NCI-H2107 (cell line): ENCODE measurements at places on chromosomes 2 and 18.

- no peak for DNase-seq
Measured at GRCh38 chr18:5977022-5977421, 81.7 kb upstream of the TMEM200C start.

GRCh38 chr18:13361431-13361830 is 142.9 kb downstream of the LDLRAD4 start:
- DNase-seq, result no peak

DNA sequence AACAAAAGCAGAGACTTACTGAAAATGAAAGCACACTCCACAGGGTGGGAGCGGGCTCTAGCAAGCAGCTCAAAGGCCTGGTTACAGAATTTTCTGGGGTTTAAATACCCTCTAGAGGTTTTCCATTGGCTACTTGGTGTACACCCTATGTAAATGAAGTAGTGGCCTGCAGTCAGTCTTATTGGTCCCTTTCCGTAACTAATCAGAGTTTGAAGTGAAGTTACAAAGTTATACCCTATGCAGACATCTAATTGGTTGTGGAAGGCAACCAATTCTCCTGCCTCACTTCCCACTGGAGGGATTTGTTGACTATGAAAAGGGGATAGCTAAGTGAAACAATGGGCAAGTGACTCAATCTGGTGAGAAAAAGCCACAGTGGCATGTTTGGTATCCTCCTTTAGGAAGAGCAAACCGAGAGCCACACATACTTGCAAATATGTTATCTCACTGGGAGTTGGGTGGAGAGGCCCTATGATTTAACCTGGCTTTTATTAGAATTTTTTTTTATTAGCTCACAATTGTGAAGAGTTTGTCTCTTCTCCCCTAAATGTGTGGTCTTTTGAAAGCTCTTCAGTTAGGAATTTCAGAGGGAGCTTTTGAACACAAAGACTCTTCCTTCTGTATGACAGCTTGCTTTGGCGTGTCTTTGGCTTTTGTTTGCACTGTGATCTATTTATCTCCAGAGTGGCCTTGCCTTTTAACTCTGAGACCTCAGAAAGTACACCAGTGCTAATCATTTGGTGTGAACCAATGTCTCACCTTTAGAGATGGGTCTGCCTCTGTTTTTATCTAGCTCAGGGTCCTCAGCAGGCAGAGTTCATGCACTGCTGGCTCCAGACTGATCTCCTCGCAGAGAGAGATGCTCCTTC is 69.6 kb downstream of the MAP4K4 start:
- DNase-seq, result no peak

- DNase-seq, result no peak
Measured at GRCh38 chr2:19797243-19797810, 104.5 kb downstream of the TTC32 start.

- DNase-seq, result no peak
Measured at GRCh38 chr18:70028734-70029133, 81.1 kb upstream of the CD226 start.

DNA sequence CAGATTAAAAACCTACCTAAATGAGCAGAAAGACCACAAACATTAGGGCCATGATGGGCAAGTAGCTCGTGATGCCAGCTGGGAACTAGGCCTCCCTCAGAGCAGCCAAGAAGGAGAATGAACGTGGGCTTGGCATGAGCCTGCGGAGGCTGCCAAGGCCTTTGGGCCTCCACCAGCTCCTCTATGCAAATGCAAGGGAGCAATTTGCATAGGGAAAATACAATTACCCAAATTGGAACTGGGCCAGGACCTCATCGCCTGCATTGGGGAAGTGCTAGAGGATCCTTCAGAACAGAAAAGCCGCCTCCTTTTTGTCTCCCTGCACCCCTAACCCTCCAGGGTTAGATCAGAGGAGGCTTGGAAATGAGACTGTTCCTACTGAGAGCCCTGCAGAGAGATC is 326.4 kb downstream of the SMAD2 start:
- DNase-seq, result no peak

DNA sequence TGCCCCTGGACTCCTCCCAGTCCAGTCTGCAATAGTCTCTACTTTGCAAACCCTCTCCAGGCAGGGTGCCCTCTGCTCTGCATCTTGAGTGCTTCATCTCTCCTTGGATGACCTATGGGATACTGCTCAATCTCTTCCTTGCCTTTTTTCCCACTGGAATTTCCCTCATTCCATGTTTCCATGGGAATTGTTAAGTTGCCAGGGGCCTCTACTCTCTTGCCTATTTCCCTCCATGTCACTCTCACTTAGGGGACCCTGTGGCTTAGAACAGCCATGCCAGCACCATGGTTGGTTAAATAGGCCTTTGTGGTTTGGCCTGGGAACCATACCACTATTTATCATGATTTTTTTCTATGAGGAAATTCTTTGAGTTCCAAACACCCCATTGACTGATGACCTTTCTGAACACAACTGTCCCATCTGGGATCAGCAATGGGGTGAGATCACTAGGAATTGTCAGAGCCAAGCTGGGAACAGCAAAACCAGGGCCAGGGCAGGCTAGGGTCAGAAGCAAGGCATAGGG is 91.4 kb upstream of the RBMS1 start:
- no peak for DNase-seq

DNA sequence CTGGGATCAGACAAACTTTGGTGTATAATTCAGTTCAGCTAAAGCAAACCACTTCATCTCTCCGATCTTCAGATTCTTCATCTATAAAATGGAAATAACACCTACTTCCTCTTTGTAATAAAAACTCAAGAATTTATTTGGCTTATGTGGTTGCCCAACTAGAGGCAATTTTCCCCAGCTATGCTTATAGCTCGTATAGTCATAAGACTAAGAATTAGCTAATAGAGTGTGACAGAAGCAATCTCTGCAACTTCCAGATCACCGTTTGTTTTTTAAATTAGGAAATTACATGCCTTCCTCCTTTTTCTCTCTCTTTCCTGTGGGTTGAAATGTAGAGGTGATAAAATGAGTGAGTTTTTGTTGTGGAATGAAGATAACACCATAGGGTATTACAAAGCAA is 35.3 kb upstream of the KCNF1 start:
- DNase-seq, result no peak

- no peak for DNase-seq
Measured at GRCh38 chr2:75173740-75174139, 25.6 kb downstream of the TACR1 start.

DNA sequence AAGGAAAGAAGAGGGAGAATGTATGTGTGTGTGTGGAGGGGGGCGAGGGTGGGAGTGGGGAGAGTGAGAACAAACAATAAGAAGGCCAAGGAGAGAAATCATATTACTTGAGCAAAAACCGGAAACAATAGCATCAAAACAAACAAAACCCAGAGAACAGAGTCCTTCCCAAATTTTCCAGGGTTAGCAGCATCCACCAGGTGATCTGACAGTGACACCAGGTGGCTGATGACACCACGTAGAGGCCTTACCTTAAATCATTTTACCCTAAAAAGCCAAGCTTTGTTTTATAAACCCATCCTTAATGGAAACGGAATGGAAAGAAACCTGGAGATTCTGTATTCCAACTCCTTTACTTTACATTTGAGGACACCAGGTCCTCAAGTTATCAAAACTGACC is 42.9 kb downstream of the CDCA7 start:
- DNase-seq, result no peak
